ENCODE measurements at places on chromosomes 6 and 20. TPM values are rescaled to one million over a fixed set of nuclear protein-coding genes. Genes with fewer than 3 reads are reported as not detected.

GRCh38 chr6:13014504-13015378 is 298.2 kb downstream of the PHACTR1 start:
- peak; percentile 16 for DNase-seq

The GLP1R gene
- 42.5 TPM for total RNA-seq

DNA sequence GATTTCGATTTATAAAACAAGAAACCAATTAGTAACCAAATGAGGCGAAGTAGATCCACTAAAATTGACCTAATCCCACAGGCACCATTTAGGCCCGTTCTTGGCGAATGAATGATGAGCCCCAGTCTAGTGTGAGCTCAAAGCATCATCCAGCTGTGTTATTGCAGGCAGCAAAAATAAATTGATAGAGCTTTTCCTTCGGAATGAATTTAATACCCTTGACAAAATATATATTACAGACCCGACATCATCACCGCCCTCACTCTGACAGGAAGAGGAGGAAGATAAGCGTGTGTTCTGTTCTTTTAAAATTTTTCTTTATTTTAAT is 7.8 kb downstream of the SIM1 start:
- DNase-seq = no peak

DNA sequence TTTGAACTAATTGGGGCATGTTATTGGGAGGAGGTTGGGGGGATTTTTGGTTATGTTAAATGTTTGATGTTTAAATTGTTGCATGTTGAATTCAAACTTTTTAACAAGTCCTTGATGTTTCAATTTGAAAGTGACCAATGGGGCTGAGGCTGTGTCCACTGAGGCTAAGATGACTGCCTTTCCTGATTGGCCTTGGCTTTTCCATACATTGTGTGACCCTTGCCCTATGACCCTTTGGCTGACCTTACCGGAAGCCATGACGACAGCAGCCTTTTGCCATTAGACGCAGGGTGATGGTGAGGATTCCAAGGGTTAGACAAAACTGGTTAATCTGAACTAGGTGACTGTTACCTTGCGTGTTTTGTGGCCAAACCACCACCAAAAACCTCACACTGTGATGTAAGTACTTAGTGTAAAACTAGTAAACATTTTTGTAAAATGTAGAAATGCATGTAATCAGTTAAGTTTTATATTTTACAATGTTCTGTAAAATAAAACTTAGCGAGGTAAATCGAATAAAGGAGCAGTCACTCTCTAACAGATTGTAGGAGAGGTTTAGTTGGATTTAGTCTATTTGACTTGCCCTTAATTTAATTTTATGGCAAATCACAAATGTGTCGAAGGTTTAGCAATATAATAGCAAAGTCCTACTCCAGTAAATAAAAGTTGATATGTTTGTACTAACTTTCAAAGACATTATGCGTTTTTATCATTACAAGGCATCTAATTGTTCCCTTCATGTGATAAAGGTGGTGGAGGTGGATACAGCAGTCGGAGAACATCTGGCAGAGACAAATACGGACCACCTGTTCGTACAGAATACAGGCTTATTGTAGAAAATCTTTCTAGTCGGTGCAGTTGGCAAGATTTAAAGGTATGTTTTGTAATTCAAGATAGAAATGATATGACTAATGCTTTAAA is 1.6 kb downstream of the SRSF6 start:
- no peak for DNase-seq

DNA sequence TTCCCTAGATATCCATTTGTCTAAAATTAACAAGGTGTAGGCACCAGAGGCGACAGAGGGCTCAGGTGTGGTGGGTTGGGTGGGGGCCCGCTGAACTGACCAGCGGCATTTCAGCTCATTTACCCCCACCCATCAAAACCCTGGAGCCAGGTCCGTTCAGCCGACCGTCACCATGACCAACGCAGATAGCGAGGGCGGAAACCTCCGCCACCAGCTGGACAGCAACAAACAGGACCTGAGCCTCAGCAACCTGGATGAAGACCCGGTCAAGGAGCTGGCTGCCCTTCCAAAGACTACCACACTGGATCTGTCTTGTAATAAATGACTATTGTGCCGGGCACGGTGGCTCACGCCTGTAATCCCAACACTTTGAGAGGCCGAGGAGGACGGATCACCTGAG is 120.8 kb upstream of the LGSN start:
- no peak for DNase-seq

- DNase-seq = no peak
Observed at GRCh38 chr6:116046737-116047136, 14.0 kb downstream of the FRK start.

DNA sequence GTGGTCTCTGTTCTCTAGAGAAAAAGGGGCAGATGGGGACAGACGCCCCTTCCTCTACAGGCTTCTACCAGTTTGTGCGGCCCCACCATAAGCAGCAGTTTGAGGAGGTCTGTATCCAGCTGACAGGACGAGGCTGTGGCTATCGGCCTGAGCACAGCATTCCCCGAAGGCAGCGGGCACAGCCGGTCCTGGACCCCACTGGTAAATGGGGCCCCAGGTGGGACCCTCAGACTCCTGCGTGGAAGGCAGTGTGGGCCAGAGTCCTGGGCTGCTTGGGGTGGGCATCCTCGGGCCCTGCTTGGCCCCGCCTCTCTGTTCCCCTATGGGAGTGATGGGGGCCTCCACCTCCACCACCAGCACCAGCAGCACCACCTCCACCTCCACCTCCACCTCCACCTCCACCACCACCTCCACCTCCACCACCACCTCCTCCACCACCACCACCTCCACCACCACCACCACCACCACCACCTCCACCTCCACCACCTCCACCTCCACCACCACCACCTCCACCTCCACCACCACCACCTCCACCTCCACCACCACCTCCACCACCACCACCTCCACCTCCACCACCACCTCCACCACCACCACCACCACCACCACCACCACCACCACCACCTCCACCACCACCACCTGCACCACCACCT is 3.2 kb upstream of the TNFRSF6B start:
- no peak for DNase-seq

- DNase-seq = no peak
Observed at GRCh38 chr20:59723108-59723500, 118.8 kb downstream of the PHACTR3 start.

The MYBL2 gene
- 20.8 TPM for total RNA-seq

The RANBP9 gene
- 64.7 TPM for total RNA-seq

The OR12D3 gene
- total RNA-seq = not detected

DNA sequence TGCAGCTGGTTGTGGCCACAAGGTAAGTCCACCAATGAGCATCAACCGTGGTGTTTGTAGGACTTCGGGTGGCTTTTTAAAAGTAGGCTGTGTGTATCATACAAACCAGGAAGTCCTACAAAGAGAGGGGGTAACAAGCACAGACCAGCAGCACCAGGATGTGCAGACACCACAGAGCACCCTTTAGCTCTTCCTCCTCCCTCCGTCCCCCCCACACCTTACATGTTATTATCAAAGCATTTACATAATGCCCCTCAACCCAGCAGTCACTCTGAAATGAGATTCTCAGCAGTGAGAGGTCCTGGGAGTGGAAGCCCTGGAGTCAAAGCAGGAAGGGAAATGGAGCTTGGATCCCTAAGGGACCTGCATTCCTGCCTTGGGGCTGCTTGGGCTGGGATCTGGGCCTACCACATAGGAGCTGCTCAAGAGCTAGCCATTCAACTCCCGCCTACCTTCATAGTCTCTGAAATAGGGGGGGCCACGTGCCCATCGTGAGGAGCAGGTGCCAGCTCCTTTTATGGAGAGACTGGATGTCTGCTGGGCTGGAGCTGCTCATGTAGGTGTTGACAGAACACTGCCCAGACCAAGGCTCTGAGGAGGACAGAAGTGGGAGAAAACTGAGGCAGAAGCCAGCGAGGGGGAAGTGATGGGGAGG is 90.6 kb downstream of the PSMB1 start:
- no peak for DNase-seq

The KCNQ5 gene
- 0.08 TPM for total RNA-seq

DNA sequence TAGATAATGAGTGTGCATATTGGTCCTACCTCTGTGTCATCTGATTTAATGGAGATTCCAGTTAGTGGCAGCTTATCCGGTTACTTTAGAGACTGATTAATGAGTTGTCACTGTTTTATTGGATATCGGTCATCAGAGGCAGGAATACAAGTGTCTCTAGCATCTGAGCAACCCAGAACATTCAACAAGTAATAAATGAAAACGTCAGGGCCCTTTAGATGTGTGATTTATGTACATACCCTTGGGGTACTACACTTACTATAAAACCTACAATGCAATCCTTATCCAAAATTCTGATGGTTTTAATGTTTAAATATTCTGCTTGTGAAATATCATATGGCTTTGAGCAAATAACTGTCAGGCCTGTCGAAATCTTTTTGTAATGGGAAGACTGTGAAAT is 1117.9 kb upstream of the FLRT3 start:
- DNase-seq = no peak

- no peak for DNase-seq
Observed at GRCh38 chr6:16765235-16765634, 4.0 kb upstream of the ATXN1 start.

The MLN gene
- total RNA-seq = not detected

DNA sequence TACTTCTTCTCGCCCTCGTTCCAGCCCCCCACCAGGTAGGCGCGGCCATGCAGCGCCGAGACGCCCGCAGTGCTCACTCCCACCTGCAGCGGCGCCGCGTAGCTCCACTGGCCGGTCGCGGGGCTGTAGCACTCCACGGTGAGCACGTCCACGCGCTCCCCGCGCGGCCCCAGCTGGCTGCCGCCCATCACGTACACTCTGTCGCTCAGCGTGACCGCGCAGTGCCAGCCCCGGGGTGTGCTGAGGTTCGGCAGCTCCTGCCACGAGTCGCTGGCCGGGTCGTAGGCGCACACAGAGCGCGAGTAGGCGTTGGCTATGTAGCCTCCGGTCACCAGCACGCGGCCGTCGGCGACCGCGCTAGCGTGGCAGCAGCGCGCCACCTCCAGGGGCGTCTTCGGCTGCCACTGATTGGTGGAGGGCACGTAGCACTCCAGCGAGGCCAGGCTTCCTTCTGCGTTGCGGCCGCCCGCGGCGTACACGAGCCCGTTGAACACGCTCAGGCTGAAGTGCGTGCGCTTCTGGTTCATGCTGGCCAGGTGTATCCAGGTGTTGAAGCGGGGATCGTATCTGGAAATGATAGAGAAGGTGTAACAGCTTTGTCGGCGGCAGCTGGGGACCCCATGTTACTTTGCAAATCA is 13.7 kb downstream of the KLHL31 start:
- DNase-seq = peak; percentile 75
